NCI-H2107 (cell line): ENCODE measurements at places on chromosomes 7 and 10.

GRCh38 chr7:63071396-63071795 is 927.3 kb upstream of the ZNF722 start:
- no peak for DNase-seq

DNA sequence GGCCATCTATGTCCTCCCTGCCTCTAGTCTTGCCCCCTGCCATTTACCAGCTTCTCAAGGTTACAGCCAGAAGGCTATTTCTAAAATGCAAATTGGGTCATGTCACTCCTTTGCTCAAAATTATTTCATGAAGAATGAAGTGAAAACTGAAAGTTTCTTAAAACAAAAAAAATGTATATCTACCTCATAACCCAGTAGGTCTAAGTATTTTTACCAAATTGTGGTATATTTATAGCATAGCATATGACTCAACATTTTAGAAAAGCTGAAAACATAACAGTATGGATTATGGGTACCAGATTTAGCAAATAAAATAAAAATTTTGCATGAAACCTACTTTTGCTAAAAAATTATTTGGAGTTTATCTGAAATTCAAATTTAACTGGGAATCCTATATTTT is 78.4 kb downstream of the SLC16A9 start:
- DNase-seq, result no peak

DNA sequence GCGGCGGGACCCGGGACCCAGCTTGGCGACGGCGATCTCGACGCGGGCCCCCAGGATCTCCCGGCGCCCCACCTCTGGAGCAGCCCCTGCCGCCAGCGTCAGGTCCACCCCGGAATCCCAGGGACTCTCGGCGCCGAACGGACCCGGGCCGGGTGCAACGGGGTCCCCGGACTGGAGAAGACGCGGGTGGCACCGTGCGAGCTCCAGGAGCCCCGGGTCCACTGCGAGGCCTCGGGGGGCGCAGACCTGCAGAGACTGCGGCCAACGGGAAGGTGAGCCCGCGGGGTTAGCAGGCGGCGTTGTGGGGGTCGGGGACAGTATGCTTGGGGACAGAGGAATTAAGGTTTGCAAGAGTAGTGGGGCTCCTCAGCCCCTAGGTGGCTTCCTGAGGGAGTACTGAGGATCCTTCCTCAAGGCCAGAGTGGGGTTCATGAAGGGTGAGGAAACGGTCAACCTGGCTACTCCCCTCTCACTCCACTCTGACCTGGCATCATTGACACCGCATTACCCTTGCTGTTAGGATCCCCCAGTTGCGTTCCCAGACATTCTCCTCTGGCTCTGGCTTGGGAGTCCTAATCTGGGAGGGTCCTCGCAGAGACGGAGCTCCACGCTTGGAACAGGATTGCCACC is 353 bp downstream of the EPHB6 start:
- DNase-seq, result no peak

DNA sequence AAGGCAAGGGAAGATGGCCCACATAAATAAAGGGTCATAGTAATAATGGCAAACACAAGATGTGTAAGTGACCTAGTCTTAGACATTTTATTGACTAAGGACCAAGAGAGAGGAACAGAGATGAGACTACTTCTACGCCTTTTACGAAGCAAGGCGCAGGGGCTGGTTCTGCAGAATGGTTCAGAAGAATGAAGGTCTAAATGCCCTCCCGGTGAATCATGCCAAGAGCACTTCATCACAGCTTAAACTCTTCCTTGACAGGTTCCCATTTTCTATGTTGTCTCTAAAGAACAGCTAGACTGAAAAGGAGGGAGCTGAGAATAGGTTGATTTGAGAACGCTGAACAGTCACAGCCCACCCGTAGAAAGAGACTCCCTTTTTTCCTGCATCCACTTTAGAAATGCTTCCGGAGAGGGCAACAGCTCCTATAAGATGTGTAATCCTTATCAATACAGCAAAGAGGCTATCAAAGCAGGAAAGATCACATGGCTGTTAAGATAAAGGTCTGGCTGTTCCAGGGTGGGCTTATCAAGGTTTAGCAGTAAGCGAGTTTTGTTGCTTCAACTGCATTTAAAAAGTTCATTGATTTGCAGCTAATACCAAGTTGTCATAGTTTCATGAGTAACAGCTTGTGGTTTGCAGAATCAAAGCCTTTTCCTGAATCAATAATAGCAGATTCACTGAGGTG is 93.4 kb upstream of the AUTS2 start:
- no peak for DNase-seq

DNA sequence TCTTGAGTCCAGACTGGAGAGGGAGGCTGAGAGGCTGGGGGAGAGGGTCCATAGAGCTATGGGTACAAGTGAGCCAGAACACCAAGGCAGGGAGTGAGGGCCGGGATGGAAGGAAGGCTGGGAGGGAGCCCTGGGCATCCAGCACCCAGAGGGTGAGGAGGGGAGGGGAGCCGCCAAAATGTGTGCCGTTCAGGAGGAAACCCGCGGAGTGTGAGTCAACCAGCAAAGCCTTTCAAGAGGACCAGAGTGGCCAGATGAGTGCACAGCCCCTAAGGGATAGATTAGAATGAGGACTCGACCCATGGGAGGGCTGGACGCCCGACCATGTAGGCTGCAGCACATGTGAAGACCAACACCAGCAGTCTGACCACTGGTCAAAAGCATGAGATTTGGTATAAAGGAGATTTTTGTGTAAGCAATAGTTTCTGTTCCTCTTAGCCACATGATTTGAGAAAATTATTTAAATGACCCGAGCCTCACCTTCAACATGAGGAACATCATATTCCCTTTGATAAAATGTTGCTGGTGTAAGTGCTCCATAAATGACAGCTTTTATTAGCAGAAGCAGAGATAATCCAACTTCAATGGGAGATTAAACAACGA is 179.7 kb upstream of the GRB10 start:
- DNase-seq, result no peak

DNA sequence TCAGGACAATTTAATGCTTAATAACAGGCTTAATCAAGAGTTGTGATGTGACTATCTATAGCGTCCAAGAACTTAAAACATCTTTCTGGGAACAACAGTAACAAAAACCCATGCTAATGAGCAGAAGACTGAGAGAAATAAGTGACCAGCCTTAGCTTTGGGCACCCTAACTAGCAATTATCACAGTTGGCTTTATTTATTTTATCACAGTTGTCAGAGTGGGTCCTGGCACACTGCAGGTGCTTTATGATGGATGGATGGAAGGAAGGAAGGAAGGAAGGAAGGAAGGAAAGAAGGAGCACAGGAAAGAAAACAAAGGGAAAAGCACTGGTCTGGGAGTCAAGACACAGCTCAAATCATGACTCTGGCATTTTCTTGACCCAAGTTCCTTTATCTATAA is 181.1 kb downstream of the SKAP2 start:
- DNase-seq, result no peak

DNA sequence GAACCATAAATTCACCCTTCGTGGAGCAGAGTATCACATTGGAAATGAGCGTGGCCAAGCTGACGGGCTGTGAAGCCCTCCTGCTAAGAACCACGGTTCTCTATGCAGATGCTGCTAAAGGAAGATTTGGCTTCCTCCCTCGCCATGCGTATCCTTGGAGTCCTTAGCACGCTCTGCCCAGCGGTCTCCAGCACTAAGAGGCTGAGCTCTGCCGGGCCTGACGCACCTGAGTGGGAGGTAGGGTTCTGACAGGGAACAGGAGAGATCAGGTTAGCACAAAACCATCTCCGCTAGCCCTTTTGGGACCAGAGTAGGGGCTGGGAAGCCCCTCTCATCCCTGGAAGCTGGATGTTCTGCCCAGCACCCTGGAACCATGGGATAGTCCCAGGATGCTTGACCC is 225.8 kb downstream of the KCNMA1 start:
- no peak for DNase-seq

DNA sequence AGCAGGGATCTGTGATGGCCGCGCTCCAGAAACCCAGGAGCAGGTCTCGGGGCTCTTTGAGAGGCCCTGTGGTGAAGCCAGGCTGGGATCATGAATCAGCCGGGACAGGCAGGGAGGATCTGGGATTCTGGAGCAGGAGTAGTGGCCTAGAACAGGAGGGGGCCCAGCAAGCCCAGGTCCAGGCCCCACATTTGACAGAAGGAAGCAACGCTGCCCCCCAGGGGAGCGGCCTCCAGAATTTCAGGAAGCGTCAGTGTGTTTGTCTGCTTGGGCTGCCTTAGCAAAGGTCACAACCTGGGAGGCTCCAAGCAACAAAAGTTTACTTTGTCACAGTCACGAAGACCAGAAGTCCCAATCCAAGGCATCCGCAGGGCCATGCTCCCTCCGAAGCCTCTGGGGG is 36.8 kb downstream of the CLRN3 start:
- DNase-seq, result no peak

GRCh38 chr7:112743811-112744210 is 46.4 kb downstream of the TMEM168 start:
- DNase-seq, result no peak

DNA sequence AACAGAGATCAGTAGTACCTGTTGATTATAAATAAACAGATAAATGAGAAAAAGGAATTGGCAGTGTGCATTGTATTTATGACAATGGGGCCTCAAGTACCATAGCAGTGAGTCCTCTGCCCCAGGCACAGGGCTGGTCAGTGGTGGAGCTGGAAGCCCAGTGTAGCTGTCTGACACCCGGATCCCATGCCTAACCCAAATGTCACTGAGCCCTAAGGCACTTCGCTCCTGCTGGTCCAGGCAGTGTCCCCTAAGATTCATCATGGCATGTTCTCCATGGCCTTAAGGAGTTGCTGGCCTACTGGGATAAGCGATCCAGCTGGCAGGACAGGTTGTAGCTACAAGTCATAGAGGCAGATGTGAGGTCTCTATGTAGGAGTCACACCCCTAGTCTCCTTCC is 3.3 kb upstream of the ZNF736 start:
- DNase-seq, result no peak

- no peak for DNase-seq
These were observed 6.1 kb downstream of the KCTD7 start for GRCh38 chr7:66634816-66635215.

DNA sequence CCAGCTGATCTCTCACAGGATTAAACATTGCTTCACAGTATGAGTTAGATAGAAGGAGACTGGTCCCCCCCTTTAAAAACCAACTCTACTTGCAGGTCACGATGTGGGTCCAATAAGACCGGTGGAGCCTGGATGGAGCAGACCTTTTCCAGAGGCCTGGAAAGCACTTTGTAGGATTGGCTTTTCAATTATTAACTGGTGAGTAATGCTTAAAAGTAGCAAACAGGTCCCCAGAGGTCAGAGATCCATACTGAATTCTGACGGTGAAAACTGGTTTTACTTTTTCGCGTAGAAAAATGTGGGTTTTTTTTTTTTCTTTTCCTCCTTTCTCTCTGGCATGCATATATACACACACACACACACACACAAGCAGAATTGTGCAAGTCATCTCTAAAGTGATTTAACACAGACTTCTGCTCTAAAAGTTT is 74.9 kb upstream of the OGDHL start:
- DNase-seq, result no peak

DNA sequence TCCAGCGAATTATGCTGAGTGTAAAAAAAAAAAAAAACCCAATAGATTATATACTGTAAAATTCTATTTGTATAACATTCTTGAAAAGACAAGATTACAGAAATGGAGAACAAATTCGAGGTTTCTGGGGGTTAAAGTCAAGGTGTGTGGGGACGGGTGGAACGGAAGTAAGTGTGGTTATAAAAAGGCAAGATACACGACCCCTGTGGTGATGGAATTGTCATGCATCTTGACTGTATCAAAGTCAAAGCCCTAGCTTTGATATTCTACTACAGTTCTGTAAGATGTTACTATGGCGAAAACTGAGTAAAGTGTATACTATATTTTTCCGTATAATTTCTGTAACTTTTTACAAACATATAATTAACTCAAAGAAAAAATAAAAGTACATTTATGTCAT is 718.2 kb upstream of the PCDH15 start:
- no peak for DNase-seq

- no peak for DNase-seq
These were observed 211.5 kb downstream of the CREB5 start for GRCh38 chr7:28623863-28624262.

- no peak for DNase-seq
These were observed 7.7 kb upstream of the OPN1SW start for GRCh38 chr7:128783143-128783861.

GRCh38 chr10:103458720-103459119 is at the start of gene CALHM1:
TSS of gene CALHM1 (minus strand) at chr10:103458900. CDS start at chr10:103458751, 149 bp downstream.
- DNase-seq, result peak; percentile 21

DNA sequence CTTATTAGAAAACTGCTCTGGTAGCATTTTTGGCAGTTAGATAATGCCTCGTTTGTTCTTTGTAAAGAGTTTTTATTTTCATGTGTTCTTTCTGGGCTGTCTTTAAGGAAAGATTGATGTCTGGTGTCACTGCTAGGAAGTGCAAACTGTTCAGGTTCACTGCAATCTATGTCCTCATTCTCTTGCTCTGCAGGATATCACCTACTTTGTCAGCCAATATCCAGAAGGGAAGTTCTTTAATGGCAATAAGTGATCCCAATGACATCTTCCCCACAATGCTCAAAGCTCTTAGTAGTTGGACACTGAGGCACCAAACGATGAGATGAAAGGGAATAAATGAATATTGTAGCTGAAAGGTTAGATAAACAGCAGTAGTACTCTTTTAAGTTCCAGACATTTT is 115.1 kb downstream of the AGMO start:
- DNase-seq, result no peak

- DNase-seq, result no peak
These were observed 750 bp upstream of the CDK14 start for GRCh38 chr7:90595342-90595800.

DNA sequence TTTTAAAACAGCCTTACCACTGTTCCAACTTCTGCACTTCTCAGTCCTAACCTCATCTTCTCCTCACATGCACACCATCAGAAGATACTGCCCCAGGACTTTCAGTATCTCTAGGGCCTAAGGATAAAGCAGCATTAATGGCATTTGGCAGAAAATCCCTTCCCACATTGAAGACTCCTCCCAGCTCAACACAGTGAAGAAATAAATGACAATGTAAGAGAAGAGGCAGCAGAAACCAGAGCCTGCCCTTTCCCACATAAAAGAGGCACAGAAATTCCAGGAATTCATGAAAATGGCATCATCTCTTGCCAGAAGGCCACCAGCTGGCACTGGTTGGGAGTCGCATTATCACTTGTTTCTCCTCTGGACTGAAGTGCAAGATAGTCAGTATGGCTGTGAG is 3.7 kb downstream of the GCC1 start:
- no peak for DNase-seq

- no peak for DNase-seq
These were observed 494.4 kb downstream of the TCERG1L start for GRCh38 chr10:130817046-130817624.

- DNase-seq, result no peak
These were observed 191.1 kb upstream of the TCF7L2 start for GRCh38 chr10:112758961-112759360.

DNA sequence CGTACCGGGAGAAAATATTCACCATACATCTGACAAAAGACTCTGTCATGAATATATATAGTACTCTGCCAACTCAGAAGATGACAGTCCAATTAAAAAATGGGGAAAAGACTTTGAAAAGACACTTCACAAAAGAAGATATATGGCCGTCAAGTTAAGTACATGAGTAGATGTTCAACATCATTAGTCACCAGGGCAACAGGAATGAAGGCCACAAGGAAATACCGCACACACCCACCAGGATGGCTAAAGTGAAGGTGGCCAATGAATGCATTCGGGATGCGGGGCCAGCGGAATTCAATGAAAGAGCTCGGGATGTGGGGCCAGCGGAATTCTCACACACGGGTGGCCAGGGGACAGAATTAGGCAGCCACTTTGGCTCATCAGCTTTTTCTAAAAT is 42.2 kb downstream of the MAD1L1 start:
- DNase-seq, result no peak

GRCh38 chr10:121288011-121288410 is 310.2 kb downstream of the FGFR2 start:
- DNase-seq, result no peak

GRCh38 chr10:44954042-44954441 is 5.6 kb upstream of the RASSF4 start:
- no peak for DNase-seq
